ENCODE measurements at places on chromosomes 12 and 14.

DNA sequence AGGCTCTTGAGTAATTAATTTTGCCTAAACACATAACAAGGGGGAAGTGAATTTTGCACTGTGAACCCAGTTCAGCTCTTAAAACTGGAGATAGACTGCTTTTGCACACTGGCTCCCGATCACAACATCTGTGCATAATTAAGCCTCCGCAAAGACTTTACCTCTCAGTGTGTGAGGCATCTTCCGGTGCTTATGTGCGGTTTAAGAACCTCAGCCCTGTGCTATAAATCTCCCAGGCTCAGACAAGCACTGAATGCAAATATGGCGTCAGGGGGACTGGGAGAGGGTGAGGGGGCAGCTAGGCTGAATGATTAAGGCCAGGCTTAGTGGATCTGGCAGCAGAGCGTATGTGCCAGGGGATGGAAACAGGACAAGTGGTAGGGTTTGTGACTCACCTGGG, 103.3 kb downstream of the ADCK1 start:
- no peak for DNase-seq

GRCh38 chr12:24875014-24875413, 73.9 kb downstream of the BCAT1 start:
- no peak for DNase-seq

GRCh38 chr14:83850092-83850491, 1679.9 kb upstream of the FLRT2 start:
- no peak for DNase-seq

- DNase-seq, result peak; percentile 62
Observed at GRCh38 chr12:2003676-2004112, 563 bp downstream of the DCP1B start.

GRCh38 chr14:92040431-92041051, 682 bp upstream of the TRIP11 start:
- peak; percentile 39 for DNase-seq

DNA sequence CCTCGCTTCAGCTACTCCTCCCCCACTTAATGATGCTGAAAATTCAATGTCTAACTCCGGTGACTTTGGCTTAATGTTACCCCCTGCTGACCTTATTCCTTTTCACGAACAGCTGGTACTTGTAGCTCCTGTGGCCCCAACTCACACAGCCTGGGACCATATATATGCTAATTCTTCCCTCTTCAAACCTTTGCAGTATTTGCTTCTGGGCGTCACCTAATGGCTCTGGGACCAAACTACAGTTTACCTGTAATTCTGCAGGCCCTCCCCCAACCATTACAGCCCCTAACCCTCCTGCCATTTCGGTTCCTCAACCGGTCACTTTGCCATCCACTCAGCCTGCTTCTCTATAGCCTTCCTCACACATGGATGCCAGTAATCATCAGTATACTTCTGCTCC, 29.6 kb upstream of the C12orf75 start:
- DNase-seq, result no peak

- DNase-seq, result peak; percentile 42
Observed at GRCh38 chr14:53093206-53093605, 59.9 kb downstream of the DDHD1 start.

GRCh38 chr12:49563951-49564685, 3.8 kb downstream of the MCRS1 start:
- no peak for DNase-seq

GRCh38 chr12:129605666-129606065, 298.2 kb downstream of the TMEM132D start:
- DNase-seq, result peak; percentile 87

- no peak for DNase-seq
Observed at GRCh38 chr14:93727039-93727740, 61.1 kb downstream of the PRIMA1 start.
